ENCODE measurements at places on chromosomes 3 and 15.

GRCh38 chr15:77634266-77634962 is 1.7 kb upstream of the LINGO1 start:
- no peak for DNase-seq

DNA sequence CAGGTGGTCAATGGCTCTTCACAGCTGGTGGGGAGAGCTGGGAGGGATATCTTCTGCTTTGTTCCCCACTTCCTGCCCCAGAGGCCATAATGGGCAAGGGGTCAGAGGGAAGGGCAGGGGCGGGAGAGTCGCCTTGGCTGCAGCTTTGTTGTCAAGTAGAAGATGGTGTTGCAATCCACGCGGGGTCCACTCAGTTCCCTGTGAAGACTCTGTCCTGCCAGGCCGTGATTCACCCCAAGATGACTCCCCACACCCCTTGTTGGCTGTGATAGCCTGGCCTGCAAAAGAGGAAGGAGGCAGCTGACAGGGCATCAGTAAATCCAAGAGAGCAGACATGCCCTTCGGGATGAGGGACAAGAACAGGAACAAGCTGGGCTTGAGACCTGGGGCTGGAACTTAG is 6.9 kb downstream of the GALNT15 start:
- no peak for DNase-seq

DNA sequence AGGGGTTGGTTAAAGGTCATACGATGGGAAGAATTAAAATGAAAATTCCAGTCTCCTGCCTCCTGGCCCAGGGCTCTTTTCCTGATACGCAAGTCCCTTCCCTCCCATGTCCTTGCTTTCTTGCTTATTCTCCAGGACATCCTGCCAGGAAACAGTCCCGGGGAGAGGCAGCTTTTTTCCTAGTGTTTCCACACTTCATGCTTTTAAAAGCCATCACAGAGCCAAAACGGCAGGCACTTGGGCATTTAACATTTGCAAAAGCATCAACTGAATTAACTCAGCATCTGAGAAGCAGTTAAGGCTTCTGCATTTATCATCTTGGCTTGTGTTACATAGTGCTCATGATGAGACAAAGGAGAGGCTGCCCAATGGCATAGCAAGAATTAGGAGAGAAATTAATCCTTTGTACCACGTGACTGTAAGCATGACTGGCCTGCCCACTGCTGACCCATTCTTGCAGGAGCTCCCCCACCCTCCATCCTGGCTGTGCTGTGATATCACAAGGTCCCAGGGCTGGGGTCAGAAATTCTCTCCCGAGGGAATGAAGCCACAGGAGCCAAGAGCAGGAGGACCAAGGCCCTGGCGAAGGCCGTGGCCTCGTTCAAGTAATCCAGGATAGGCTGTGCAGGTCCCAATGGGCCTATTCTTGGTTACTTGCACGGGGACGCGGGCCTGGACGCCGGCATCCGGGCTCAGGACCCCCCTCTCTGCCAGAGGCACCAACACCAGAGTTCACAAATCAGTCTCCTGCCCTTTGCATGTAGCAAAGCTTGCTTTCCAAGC is 21.6 kb upstream of the VILL start:
- no peak for DNase-seq

DNA sequence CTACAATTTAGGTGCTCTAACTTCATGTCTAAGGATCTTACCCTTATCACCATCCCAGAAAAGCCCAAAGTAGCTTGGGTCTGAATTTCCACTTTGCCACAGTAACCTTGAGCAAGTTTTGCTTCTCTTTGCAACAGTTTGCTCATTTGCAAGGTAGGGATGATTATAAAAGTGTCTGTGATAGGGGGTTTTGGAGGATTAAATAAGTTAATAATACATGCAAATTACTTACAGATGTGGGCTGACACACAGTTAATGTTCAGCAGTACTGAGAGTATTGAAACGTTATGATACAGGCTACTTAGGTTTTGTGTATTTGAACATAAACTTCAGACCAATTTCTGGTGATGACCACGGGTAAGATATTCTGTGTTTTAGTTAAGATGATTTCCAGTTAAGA is 444.7 kb upstream of the TPRG1 start:
- DNase-seq, result no peak

GRCh38 chr15:45091161-45091560 is 22.8 kb downstream of the DUOX2 start:
- DNase-seq, result peak; percentile 5

DNA sequence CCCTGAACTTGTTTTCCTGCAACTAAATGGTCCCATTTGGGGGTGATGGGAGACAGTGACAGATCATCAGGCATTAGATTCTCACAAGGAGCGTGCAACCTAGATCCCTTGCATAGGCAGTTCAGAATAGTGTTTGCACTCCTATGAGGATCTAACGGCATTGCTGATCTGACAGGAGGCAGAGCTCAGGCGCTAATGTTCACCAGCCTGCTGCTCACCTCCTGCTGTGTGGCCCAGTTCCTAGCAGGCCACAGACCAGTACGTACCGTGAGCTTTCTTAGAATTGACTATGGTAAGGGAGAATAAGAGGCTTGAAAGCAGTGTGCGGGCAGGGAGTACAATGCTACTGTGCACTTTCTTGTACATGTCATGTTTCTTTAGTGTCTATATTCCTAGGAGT is 17.6 kb upstream of the PLA2G4E start:
- DNase-seq, result no peak

- no peak for DNase-seq
Measured at GRCh38 chr15:88504445-88504844, 36.9 kb downstream of the MRPS11 start.

- DNase-seq, result no peak
Measured at GRCh38 chr3:79968418-79968817, 200.6 kb upstream of the ROBO1 start.

GRCh38 chr15:52746162-52746757 is 43.9 kb downstream of the ONECUT1 start:
- no peak for DNase-seq

GRCh38 chr3:194269610-194270145 is 81.5 kb downstream of the CPN2 start:
- DNase-seq, result no peak

DNA sequence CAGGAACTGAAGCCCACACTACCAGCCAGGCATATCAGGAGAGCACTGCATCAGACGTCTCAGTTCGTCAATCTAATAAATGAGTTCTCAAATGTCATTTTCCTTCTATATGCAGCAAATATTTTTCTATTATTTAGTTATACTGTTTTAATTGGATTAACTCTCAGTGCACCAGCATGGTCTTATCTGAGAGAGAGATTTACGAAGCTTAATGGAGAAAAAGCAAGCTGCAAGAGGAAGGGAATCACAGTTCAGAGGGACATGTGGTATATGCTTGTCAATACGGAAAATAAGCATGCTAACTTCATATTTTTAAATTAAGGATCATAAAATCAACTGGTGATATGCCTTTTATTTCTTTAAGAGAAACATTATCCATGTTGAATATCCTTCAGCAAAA is 213.1 kb upstream of the NECTIN3 start:
- no peak for DNase-seq

GRCh38 chr15:67066959-67067853 is 1.8 kb downstream of the SMAD3 start:
- DNase-seq, result no peak

DNA sequence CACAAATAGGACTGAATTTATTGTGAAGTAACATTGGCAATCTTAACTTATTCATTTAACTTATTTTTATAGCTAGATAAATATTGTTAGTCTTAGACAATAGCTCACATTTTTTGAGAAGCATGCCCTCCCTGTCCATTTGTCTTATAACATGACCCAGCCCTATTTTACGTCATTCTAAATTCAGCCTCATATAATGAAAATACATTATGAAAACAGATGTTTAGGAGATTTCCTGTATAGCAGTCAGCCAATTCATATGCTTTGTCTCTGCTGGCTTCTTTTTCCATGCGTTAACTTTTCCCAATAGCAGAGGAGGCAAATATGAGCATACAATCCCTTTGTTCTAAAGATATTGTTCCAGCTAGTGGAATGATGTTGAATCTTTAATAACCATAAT is 29.3 kb downstream of the CD200 start:
- no peak for DNase-seq

DNA sequence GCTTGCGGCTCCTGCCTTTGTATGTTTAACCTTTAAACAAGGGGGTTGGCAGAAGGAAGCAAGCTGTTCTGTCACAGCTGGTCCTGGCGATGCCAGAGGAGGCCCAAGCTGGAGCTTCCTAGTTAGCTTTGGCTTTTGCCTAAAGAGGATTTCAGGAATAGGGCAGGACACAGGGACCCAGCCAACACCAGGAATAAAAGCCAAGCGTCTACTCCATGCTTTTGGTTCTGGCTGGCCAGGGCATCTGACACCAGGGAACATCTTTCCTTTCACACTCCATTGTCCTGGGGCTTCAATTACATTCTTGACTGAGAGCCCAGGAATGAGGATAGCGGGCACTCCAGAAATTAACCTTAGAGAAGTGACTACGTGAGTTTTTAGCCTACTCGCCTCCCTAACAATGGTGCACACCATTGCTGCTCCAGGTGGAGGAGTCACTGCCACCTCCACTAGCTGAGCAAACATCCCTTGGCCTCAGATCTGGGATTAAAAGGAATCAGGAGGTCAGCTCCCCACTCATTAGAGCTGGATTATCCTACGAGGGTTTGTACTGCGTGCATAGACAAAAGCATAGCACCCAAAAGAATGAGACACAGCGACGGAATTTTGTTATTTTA is 38.2 kb downstream of the TPM1 start:
- DNase-seq, result no peak

DNA sequence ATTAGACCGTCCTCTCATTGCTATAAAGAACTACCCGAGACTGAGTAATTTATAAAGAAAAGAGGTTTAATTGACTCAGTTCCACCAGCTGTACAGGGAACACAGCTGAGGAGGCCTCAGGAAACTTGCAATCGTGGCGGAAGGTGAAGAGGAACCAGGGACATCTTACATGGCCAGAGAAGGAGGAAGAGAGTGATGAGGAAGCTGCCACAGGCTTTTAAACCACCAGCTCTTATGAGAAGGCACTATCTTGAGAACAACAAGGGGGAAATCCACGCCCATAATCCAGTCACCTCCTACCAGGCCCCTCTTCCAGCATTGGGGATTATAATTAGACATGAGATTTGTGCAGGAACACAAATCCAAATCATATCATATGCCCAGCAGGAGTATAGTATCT is 138.5 kb downstream of the ALCAM start:
- DNase-seq, result no peak

DNA sequence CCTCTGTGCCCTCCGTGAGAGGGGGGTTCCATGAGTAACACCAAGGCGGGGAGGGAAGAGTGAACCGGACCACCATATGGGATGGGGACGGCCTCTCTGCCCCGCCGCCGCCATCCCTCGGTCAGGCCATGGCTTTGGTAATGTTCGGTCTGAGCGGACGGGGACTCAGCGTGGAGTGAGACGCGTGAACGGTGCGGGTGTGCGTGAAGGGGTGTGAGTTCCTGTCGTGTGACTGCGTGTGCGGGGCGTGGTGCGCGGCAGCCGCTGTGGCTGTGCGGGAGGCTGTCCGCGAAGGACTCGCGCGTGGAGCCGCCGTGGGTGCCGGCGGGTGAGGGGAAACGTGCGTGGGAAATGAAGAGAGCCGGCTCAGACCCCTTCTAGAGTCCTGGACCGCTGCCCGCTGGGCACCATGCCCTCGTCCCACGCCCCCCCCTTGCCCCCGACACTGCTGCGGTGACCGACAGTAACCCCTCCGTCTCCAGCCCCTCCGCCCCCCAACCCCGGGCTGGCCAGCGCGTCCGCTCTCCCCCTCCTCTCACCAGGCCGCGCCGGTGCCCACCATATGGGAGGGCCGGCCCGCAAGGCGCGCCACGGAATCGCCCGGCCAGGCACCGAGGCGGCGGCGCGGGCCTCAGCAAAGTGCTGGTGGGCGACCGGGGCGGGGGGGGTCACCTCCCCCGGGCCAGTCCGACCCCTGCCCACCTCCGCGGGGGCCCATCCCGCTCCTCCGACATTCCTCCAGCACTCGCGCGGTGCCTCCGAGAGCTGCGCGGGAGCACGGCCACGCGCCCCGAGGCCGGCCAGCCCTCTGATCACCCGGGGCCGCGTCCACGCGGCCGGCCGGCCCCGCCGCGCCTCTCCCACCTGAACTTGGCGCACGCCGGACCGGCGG is 589 bp downstream of the KLF15 start:
- DNase-seq, result no peak

DNA sequence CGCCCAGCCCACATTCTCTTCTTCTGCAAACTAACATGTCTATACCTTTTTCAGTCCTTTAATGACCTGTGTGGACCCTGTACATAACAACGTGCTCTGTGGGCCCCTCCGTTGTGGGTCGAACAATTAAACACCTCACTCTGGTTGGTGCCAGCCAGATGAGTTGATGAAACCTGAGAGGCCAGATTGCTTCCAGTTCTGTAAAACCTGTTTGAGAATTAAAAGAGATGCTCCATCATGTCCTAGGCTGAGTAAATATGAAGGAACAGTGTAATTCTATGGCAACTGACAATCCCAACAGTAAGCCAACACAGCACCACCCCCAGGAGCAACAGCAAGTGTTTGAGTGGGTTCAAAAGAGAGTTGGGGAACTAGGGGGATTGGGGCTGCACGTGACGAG is 5.7 kb upstream of the THBS1 start:
- DNase-seq, result no peak

DNA sequence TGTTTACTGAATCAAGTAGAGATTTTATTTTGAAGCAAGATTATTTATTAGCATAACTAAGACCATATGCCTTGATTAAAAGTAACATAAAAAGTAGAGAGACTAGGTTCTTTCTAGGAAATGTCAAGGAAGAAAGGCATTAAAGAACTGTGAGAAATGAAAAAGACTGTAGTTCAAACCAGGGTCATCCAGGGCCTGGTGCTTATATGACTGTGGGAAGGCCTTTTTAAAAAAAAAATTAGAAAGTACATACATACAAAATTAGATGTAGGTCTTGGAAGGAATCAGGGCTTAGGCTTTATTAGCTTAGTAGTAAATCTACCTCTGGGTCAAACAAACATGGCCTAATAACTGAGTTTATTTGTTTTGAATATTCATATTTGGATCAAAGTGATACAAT is 173.9 kb upstream of the TBL1XR1 start:
- no peak for DNase-seq

DNA sequence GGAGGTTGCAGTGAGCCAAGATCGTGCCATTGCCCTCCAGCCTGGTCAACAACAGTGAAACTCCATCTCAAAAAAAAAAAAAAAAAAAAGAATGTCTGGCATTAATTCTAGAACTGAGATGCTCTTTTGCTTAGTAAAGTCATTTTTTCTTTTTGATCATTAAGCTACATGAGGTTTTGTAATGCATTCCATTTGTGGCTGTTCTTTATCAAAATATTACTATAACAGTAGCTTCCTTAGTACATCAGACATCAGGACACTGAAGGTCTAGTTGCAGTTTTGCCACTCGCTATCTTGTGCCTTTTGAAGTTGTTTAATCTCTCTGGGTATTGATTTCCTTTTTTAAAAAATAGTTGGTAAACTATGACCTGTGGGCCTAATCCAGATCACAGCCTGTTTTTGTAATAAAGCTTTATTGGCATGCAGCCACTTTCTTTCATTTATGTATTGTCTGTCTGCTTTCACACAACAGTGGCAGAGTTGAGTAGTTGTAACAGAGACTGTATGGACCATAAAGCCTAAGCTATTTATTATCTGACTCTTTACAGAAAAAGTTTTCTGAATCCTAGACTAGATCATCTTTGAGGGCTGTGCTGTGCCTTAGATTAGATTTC is 76.6 kb downstream of the SLC25A26 start:
- DNase-seq, result no peak

GRCh38 chr3:39106281-39106811 is 1.1 kb downstream of the GORASP1 start:
- no peak for DNase-seq

Measured in fibroblast of skin of left biceps (primary cell).